ENCODE measurements at places on chromosomes 12 and 14.

- DNase-seq: no peak
Observed at GRCh38 chr14:100256339-100256895, 17.5 kb downstream of the YY1 start.

- no peak for DNase-seq
Observed at GRCh38 chr12:63998584-63998983, 154.1 kb downstream of the SRGAP1 start.

DNA sequence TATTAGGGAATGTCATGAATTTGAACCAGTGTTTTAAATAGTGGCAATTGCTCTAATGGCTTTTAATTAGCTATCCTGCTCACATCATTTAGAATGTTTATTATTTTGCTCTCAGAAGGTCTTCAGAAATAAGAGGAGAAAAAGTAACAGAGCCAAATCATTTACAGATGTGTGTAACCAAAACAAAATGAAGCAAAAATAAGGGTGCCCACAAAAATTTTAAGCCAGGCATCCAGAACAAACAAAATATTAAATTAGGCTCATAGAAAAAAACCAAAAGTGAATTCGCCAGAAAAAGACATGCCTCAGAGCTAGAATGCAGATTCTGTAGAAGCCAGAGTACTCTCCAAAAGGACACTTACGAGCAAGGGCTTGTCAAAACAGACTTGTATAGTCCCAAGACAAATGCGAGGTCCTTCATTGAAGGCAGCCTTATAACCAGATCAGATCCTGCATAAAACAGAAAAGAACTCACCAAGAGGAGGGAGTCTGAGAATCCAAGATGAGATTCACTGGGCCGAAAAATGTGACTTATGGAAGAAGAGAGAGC is 20.2 kb upstream of the SERPINA1 start:
- DNase-seq: no peak

GRCh38 chr12:104514092-104514810 is 57.5 kb downstream of the CHST11 start:
- DNase-seq: no peak

GRCh38 chr12:32104572-32105355 is 1.9 kb upstream of the BICD1 start:
- DNase-seq: no peak

Data from HS-27A (cell line).